Upper lobe of left lung (tissue), 6 donors: ENCODE measurements at places on chromosomes 5 and 9. TPM values are rescaled to one million over a fixed set of nuclear protein-coding genes. Genes with fewer than 3 reads are reported as not detected.

TSSK1B gene
- total RNA-seq, result 0.30 TPM

MPDZ gene
- total RNA-seq, result 28.9 TPM

ICE1 gene
- total RNA-seq, result 21.7 TPM

CCDC192 gene
- total RNA-seq, result not detected

VCP gene
- 177 TPM for total RNA-seq

NEUROG1 gene
- total RNA-seq, result not detected

ZNG1E gene
- total RNA-seq, result 65.6 TPM

EQTN gene
- 0.34 TPM for total RNA-seq

ADAMTSL2 gene
- total RNA-seq, result 20.1 TPM

GRCh38 chr9:84385386-84386040, 45.0 kb upstream of the SLC28A3 start:
- H3K27ac ChIP-seq, result no peak overlapping the region
- no peak for DNase-seq
- H3K4me1 ChIP-seq, result no peaks in the 10 kb centered on the region
- no peaks in the 10 kb centered on the region for H3K27me3 ChIP-seq
- no peak overlapping the region for H3K4me3 ChIP-seq

DNA sequence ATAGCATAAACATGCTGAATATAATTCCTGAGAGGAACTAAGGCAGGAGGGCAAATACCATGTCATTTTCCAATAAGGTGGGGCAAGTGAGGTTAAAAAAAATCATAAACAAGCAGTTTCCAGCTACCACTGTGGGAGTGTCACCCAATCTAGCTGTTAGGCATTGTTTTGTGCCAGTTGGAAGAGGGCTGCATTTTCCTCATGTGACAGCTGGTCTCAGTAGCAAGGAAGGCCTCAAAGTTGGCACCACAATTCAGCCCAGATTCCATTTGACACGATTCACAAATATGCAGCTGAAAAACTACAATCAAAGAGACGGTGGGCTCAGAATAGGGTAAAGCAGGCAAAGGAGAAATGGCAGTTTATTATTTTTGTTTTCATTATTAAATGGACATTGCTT, 636.1 kb downstream of the KIF4B start:
- H3K36me3 ChIP-seq, result no peaks in the 10 kb centered on the region
- no peaks in the 10 kb centered on the region for H3K4me1 ChIP-seq

GRCh38 chr5:179438011-179438441, 92.8 kb upstream of the ADAMTS2 start:
- DNase-seq, result no peak
- H3K4me3 ChIP-seq, result no peak overlapping the region
- no peak overlapping the region for H3K27ac ChIP-seq
- H3K27me3 ChIP-seq, result no peaks in the 10 kb centered on the region

DNA sequence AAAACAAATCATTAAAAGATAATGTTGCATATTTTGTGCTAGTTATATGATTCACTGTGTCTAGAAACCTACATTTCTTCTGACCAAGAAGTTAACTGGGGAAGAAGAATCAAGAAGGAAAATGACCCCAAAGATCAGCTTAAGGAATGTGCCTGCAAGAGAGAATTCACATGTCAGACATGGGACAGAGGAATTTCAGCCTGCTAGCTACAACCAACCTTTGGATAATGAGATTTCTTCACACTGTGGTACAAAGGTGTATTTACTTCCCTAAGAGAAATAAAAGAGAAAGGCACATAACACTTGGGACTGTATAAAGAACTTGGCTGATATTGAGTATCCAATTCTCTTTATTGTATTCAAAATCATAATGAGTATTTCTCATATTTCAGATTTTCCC, 39.6 kb upstream of the ELL2 start:
- H3K27ac ChIP-seq, result no peak overlapping the region
- DNase-seq, result no peak
- H3K4me1 ChIP-seq, result no peaks in the 10 kb centered on the region
- H3K27me3 ChIP-seq, result no peaks in the 10 kb centered on the region
- no peaks in the 10 kb centered on the region for H3K36me3 ChIP-seq
- no peak overlapping the region for H3K4me3 ChIP-seq

DNA sequence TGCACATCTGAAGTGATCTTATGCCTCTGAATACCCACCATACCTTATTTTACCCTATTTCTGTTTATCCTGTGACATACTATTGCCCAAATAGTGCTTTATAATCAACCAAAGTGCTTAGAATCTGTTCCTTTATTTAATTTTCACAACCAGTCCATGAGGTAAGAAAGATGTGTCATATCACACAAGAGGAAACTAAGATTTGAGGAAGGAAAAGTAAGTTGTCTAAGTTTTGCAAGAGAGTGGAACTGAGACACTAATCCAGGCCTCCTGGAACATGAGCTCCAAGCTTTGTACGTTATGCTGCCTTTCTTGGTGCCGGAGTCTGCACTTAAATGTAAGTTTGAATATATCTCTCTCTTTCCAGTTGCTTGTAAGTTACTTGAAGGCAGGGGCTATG, 17.2 kb downstream of the KDM3B start:
- H3K27me3 ChIP-seq, result no peaks in the 10 kb centered on the region
- peaks cover 13% of the 10 kb centered on the region for H3K36me3 ChIP-seq
- no peak for DNase-seq
- H3K27ac ChIP-seq, result peak overlapping the region; percentile 76

DNA sequence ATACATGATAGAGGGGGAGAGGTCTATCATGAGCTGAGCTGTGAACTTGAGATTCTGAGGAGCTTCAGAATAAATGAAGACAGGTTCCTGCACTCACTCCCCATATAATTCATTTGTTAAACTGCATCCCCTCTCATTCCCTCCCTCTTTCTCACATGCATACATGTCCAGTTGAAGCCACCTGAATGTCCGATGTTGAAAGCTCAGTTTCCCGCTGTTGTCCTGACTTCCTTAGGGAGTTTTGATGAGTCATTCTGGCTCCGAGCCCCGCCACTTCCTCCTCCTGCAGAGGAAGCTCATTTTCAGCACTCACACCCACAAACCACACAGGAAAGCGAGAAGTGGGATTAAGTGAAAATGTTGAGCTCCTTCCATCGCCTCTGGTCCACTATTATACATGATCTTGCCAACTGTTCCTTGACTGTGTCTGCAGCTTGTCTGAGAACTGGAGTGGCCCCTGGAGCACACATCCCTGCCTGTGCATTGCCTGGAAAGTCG, 121.2 kb downstream of the CEMIP2 start:
- H3K27ac ChIP-seq, result peak overlapping the region; percentile 37
- no peaks in the 10 kb centered on the region for H3K36me3 ChIP-seq
- peaks cover 21% of the 10 kb centered on the region for H3K4me1 ChIP-seq
- DNase-seq, result no peak
- no peaks in the 10 kb centered on the region for H3K27me3 ChIP-seq

DNA sequence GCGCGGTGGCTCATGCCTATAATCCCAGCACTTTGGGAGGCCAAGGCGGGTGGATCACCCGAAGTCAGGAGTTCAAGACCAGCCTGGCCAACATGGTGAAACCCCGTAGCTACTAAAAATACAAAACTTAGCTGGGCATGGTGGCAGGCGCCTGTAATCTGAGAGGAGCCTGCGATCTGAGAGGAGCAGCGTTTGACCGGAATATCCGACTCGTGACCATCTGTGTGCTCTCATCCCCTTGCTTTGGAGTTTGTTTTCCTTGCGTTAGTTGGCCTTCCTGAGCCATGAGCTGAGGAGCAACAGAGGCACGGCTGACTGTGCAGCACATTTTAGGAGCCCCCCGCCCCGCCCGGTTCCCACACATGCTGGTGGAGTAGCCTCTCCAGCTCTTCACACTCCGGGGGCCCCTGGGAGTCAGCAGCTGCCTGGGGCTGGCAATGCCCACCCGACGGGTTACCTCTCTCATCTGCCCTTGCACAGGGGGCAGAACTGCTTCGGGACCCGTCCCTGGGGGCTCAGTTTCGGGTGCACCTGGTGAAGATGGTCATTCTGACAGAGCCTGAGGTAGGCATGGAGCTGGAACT, 3.0 kb downstream of the ADAMTS13 start:
- no peaks in the 10 kb centered on the region for H3K36me3 ChIP-seq
- H3K4me3 ChIP-seq, result no peak overlapping the region
- no peak overlapping the region for H3K27ac ChIP-seq
- peaks cover 7% of the 10 kb centered on the region for H3K27me3 ChIP-seq

- DNase-seq, result no peak
- H3K27ac ChIP-seq, result no peak overlapping the region
- H3K4me1 ChIP-seq, result peaks cover 5% of the 10 kb centered on the region
- no peaks in the 10 kb centered on the region for H3K27me3 ChIP-seq
- H3K4me3 ChIP-seq, result no peak overlapping the region
- H3K36me3 ChIP-seq, result peaks cover 15% of the 10 kb centered on the region
These were observed 5.5 kb downstream of the MRNIP start for GRCh38 chr5:179852993-179853547.

- no peak overlapping the region for H3K4me3 ChIP-seq
- no peak for DNase-seq
- H3K4me1 ChIP-seq, result peaks cover 20% of the 10 kb centered on the region
- H3K27ac ChIP-seq, result no peak overlapping the region
- H3K27me3 ChIP-seq, result no peaks in the 10 kb centered on the region
- no peaks in the 10 kb centered on the region for H3K36me3 ChIP-seq
These were observed 100.9 kb upstream of the IL6ST start for GRCh38 chr5:56095579-56096102.
